Suprapubic skin (tissue), 4 donors: ENCODE measurements at places on chromosomes 2 and 18. TPM values are rescaled to one million over a fixed set of nuclear protein-coding genes. Genes with fewer than 3 reads are reported as not detected.

The WDR35 gene
- 2.9 TPM for total RNA-seq

The ICOS gene
- 0.47 TPM for total RNA-seq

The CCDC68 gene
- total RNA-seq: 2.0 TPM

The CFC1 gene
- not detected for total RNA-seq

The ANTXR1 gene
- 35.5 TPM for total RNA-seq

The WIPF1 gene
- 21.8 TPM for total RNA-seq

The DYTN gene
- not detected for total RNA-seq

The UGT1A3 gene
- total RNA-seq: 0.98 TPM
